H9 (cell line): ENCODE measurements at places on chromosomes 16 and 17. TPM values are rescaled to one million over a fixed set of nuclear protein-coding genes. Genes with fewer than 3 reads are reported as not detected.

GRCh38 chr17:76868176-76868668 lies at the start of gene MGAT5B:
Gene MGAT5B (plus strand): TSS chr17:76868404. CDS start chr17:76869030, 626 bp downstream.
- H3K27me3 ChIP-seq: peaks cover 4% of the 10 kb centered on the region; the same call in 1 of the 2 replicates
- H3K4me3 ChIP-seq: peak within 1 kb of the TSS; percentile 63
- peaks cover 3% of the 10 kb centered on the region; the same call in 1 of the 2 replicates for H3K4me1 ChIP-seq
- peak; percentile 95 for DNase-seq
- H3K36me3 ChIP-seq: no peaks in the 10 kb centered on the region

GRCh38 chr17:74763565-74764387 lies 12.4 kb downstream of the NAT9 start:
- H3K4me3 ChIP-seq: no peak overlapping the region
- peaks cover 11% of the 10 kb centered on the region; the same call in 1 of the 2 replicates for H3K4me1 ChIP-seq
- no peak for DNase-seq
- H3K36me3 ChIP-seq: peaks cover 20% of the 10 kb centered on the region

DNA sequence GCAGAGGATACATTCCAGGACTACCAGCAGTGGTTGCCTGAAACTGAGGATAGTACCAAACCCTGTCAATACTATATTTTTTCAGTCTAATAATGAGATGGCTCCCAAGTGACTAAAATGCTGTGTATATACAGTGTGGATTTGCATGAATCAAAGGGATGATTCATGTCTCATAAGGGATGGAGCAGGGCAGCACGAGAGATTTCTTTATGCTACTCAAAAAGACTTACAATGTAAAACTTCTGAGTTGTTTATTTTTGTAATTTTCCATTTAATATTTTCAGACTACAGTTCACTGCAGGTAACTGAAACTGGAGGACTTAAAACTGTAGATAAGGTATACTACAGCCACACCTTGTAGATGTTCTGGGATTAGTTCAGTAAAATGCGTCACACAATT lies 674.7 kb upstream of the SALL1 start:
- H3K36me3 ChIP-seq: no peaks in the 10 kb centered on the region; the same call in 2 of the 3 replicates
- no peak overlapping the region for H3K4me3 ChIP-seq
- DNase-seq: no peak
- H3K27ac ChIP-seq: no peak overlapping the region

Gene PPP1R1B
- total RNA-seq: 14.7 and 15.5 TPM in 2 replicates

- H3K27ac ChIP-seq: no peak overlapping the region
- H3K4me1 ChIP-seq: no peaks in the 10 kb centered on the region
- no peaks in the 10 kb centered on the region for H3K36me3 ChIP-seq
- no peak overlapping the region for H3K4me3 ChIP-seq
- H3K27me3 ChIP-seq: no peaks in the 10 kb centered on the region
Observed at GRCh38 chr16:69863401-69864281, 87.5 kb upstream of the CLEC18A start.

GRCh38 chr16:89192956-89193575 lies 7.3 kb downstream of the SLC22A31 start:
- H3K4me3 ChIP-seq: peak overlapping the region; percentile 48; the same call in 1 of the 3 replicates
- DNase-seq: peak; percentile 96
- H3K27ac ChIP-seq: no peak overlapping the region
- H3K36me3 ChIP-seq: no peaks in the 10 kb centered on the region
- no peaks in the 10 kb centered on the region for H3K4me1 ChIP-seq
- no peaks in the 10 kb centered on the region; the same call in 1 of the 2 replicates for H3K27me3 ChIP-seq

- no peak for DNase-seq
- no peaks in the 10 kb centered on the region for H3K27me3 ChIP-seq
- no peak overlapping the region for H3K4me3 ChIP-seq
- no peaks in the 10 kb centered on the region for H3K36me3 ChIP-seq
- no peak overlapping the region for H3K27ac ChIP-seq
Observed at GRCh38 chr16:84806890-84807258, 12.9 kb upstream of the CRISPLD2 start.

DNA sequence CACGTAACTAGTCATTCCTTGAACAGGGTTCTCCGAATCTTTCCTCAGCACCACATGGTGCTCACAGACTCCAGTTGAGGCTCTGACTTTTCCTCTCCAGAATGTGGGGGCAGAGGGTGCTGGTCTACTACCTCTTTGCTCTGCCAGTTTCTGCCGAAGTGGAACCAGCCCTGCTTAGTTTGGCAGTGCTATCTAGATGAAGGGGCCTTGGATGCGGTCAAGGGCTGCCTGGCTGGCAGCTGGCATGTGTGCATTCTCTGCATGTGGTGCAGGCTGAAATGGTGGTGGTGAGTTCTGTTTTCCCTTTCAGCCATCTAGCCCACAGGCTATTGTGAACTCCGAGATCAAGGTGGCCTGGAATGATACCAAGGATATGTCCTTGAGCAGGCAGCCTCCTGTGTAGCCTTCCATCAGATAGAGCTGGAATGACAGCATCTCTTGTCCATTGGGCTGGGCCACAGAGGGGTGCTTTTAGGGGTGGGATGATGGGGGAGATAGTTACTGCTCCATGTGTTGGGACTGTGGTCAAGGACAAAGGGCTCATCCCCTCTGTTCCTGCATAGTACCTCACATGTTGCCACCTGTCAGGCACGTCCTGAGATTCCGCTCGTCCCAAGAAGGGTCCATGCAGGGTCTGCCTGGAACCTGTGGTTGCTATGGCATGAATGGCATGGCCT lies 2.0 kb downstream of the DYNLL2 start:
- DNase-seq: peak; percentile 24
- H3K36me3 ChIP-seq: peaks cover 55% of the 10 kb centered on the region
- H3K27ac ChIP-seq: no peak overlapping the region
- peaks cover 3% of the 10 kb centered on the region; the same call in 1 of the 2 replicates for H3K4me1 ChIP-seq

Gene FXR2
- total RNA-seq: 36.1 and 36.4 TPM in 2 replicates
